BE2C (cell line): ENCODE measurements at places on chromosomes 2 and 18.

DNA sequence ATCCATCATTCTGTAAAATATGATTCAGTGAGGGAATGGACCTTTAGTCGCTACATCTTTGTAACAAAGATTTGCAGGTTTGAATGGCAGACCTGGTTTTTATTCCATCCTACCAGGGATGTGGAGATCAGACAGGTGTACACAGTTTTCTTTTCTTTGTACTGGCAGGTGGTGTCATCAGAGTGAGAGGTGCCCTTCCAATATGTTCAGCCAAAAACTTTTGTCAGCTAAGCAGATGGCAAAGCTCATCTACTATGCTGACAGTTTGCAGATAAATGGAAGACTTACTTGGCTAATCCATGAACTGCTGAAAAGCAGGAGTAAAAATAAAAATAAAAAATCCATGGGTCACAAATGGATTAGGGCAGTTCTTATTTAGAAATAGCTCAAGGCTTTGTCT lies 185.5 kb upstream of the DOK6 start:
- no peak for DNase-seq

- no peak for DNase-seq
These were observed 34.1 kb upstream of the NXPH2 start for GRCh38 chr2:138814123-138814898.

- no peak for DNase-seq
These were observed 24.9 kb upstream of the BZW1 start for GRCh38 chr2:200786826-200787225.

GRCh38 chr18:61286867-61287266 lies 46.4 kb upstream of the CDH20 start:
- DNase-seq, result no peak

GRCh38 chr2:47196046-47196445 lies 40.9 kb upstream of the STPG4 start:
- DNase-seq, result no peak

GRCh38 chr2:173264603-173265366 lies 89.9 kb upstream of the CDCA7 start:
- DNase-seq, result no peak

- DNase-seq, result peak; percentile 63
These were observed 171.2 kb downstream of the ACOXL start for GRCh38 chr2:110903548-110903947.

DNA sequence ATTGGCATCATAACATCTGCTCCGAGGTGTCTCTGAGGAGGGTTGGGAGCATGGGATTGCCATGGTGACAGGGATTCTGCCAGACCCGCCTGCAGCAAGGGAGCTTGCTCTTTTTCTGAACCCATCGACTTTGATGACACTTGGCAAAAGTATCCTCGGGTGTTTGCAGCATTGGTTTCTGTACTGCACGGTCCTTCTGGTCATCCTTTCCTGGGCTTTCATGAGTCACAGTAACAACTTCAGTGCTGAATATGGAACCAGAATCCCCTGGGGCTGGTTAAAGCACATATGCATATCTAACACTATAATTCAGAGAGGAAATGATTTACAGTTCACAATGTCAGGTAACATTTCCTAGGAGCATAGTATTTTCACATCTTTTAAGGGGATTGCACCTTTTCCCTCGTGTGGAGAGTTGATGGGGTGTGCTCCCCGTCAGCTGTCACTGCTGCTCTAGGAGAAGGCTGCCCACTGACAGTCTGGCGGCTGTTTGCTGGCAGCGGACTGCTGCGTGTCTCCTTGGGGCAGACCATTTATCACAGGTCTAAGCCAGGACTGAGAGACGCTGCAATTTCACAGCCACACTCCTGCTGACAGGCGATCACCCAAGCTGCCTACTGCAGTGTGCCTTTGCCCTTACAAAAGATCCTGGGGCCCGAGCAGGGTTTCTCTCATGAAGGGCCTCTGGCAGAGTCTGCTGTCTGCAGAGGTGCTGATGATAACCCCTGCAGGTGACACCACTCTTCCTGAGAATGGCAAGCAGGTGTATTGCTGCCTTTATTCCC lies 425.3 kb downstream of the THSD7B start:
- DNase-seq, result no peak

GRCh38 chr2:228700638-228701037 lies 519.2 kb upstream of the SPHKAP start:
- DNase-seq, result no peak

DNA sequence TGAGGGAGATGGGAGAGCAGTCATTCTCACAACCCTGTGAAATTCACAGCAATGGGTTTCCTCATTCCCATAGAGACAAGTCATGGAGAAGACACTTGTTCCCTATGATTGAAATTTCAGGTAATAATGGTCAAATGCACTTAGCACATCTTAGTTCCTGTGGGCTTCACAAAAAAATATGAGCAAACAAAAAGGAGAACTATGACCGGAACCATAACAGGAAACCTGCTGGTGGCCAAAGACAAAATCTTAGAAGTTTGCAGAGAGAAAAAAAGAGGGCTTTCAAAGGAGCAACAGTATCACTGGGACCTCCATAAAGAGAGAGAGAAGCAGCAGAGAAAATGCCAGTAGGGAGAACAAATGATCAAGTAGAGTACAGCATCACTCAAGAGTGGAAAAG lies 138.9 kb upstream of the APCDD1 start:
- DNase-seq, result no peak

DNA sequence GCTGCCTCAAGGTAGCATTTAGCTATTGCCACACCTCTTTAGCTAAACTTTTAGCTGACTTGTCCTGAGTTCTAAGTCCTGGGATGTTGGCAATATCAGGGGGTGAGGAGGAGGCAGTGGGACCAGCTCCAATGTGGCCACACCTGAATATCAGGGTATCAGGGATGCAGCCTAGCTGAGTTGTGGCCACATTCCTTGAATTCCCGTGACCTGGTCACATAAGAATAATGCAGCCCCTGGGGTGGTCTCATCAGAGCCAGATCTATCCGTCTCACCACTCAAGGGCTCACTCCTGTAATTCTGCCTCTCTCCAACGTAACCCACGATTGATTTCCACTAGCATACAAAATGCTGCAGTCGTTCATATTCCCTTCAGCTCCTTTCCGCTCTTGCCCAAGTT lies 11.6 kb upstream of the TAF1B start:
- DNase-seq, result no peak

DNA sequence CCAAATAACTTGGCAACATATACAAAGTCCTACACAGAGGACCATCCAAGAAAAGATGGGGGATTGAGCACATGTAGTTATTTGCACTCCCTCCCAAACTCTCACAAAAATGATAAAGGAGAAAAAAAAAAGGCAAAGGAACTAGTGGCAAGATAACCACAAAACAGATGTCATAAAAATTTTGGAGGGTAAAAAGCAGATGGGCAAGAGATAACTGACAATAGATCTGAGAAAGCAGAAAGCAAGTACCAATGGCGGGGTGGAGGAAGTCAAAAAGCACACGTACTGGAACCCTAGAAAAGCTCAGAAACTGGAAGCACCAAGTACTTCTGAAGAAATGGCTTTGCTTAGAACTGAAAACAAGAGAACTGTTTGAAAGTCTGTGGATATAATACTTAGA lies 82.0 kb downstream of the WDPCP start:
- DNase-seq, result no peak

GRCh38 chr2:230990899-230991150 lies 5.1 kb upstream of the SPATA3 start:
- no peak for DNase-seq
